Activated CD8-positive, alpha-beta memory T cell treated with anti-CD3 and anti-CD28 coated beads, Interleukin-2, amount 50 U/mL, for 4 hours (primary cell): ENCODE measurements at places on chromosomes 11 and 22.
A peak's percentile ranks its signal among the peaks of the same experiment; 100 is the strongest.

DNA sequence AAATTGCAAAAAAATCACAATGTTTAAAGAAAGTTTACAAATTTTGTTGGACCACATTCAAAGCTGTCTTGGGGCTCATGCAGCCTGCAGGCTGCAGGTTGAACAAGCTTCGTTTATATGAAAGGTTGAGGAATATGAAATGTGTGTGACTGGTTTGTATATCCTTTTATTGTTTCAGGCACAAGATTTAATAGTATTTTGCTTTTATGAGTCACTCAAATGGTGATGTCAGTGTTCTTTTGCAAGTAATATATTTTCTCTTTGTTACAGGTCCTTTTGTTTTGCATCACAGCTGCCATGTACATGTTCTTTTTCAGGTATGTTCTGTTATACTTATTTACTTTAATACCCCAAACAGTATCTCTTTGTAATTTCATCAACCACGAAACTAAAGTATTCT is 198.6 kb downstream of the TMEM135 start:
- no peak for DNase-seq

DNA sequence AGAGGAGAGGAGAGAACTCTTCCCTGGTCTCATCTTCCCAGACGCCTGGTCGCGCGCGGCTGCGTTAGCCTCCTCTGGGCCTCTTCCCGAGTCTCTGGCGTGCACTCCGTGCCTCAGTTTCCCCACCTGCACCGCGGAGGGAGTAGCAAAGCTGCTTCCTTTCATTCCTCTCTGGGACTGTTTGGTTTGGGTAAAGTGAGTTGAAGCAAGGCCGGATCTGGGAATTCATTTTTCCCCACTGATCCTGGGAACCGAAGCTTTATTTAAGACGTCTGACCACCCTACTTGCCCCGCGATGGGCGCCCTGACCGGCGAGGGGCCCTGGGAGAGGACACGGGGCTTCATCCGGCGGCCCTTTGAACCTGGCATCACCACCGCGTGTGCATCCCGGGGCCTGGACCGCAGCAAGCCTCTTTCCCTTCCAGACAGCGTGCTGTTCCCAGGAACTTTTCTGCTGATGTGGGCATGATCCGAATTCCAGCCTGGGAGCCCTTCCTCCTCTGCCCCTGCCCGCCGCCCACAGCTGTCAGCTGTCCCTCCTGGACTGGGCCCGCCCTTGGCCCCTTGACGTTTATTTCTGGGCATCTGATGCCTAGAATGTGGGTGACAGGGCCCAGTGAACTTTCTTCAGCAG is 758 bp downstream of the LDLRAD3 start:
- DNase-seq, result no peak

DNA sequence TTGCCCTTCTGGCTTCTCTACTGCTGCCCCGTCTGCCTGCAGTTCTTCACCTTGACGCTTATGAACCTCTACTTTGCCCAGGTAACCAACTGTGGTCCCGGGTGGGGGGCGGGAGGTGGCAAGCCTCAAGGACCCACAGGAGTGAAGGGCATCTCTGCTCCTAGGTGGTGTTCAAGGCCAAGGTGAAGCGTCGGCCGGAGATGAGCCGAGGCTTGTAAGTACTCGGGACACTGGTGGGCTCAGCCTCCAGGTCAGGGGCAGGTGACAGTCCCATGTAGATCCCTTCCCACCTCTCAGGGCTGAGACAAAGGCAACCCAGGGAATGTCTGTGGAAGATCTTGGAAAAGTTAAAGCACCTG is 1.1 kb downstream of the GPR137 start:
- no peak for DNase-seq

DNA sequence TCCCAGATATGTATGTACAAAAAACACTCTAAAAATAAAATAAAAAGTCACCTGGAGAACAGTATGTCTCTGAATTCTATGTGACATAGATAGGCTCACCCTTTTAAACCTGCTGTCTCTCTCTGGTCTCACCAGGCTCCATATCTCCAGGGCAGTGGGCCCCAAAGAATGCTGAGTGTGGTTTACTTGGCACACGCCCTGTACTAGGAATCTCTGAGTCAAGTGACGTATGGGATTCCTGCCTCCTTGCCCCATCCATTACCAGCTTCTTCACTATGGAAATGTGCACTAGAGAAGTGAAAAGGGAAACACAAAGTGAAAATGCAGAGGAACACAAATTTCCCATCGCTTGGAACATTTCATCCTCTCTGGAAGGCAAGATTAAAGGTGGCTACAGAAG is 722.2 kb upstream of the TENM4 start:
- no peak for DNase-seq

DNA sequence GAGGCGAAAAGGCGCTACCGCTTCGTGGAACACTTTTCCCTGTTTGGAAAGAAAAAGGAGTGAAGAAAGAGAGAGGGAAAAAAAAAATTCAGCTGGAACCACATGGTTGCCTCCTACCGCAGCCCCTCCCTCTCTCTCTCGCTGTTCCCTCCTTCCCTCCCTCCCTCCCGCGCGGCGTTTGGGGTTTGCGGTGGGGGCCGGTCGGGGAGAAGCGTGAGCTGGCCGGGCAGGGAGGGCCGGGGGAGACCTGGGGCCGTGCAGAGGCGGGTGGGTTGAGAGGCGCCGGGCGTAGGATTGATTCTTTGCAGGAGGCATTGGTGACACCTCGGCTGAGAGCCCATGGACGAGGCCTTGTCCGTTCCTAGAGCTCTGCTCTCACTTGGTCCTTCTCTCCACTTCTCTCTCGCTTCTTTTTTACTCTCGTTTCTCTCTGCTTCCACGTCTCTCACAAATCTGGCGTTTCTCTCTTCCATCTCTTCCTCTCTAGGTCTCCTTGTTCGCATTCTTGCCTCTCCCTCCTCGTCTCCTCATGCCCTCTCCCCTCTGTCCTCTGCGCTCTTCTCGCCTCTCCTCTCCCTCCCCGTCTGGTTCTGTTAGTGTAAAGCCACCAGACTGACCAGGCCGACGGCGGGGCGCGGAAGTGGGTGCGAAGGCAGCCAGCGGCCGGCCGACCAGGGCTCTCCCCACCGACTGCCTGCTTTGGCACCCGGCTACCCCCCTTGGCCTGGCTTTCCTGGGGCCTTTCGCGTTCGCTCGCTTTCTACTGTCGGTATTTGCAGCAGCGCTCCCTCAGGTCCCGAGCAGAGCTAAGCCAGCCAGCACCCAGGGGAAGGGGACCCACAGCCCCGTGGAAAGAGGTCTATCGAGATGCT is at the start of gene CLMP:
CLMP (minus strand) TSS at position 61 of the 872 bp plus-strand sequence. CDS start 308 bp downstream, outside the sequence.
- no peak for DNase-seq

DNA sequence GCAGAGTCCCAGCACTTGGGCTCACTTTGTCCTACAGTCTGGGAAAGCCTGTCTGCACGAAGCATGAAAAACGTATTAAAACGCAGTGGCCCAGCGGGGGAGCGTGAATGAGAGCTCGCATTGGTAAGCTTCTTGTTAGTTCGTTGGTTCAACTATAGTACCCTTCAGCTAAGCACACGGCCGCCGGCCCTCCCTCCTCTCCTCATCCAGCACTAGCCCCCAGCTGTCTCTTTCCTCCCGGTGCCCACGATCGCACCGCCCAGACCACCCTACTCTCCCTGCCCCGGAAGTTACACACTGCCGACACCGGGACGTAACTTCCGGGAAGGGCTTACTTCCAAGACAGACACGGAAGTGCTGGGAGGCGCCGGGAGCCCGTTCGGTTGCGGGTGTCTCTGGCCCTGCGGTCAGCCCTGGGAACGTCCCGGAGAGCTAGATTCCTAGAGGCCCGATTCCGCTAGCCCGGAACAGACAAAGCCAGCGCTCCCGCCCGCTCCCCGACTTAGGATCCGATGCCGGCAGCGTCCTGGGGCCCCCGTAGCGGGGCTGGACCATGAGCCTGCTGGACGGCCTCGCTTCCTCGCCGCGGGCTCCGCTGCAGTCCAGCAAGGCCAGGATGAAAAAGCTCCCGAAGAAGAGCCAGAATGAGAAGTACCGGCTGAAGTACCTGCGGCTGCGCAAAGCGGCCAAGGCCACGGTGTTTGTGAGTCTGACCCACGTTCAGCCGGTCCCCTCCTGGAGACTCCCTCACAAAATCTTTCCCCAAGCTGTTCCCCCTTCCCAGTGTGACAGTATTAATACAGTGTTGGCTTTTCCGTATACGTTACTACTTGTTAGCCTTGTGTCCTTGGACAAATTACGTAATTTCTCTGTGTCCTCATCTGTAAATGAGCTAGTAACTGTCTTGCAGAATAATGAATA is at the start of gene TBRG1:
TBRG1 (plus strand) TSS at position 334 of the 921 bp plus-strand sequence; CDS start at position 554, 220 bp downstream.
- DNase-seq, result peak; percentile 80

GRCh38 chr11:104043142-104043541 is 6.7 kb downstream of the DDI1 start:
- DNase-seq, result no peak

DNA sequence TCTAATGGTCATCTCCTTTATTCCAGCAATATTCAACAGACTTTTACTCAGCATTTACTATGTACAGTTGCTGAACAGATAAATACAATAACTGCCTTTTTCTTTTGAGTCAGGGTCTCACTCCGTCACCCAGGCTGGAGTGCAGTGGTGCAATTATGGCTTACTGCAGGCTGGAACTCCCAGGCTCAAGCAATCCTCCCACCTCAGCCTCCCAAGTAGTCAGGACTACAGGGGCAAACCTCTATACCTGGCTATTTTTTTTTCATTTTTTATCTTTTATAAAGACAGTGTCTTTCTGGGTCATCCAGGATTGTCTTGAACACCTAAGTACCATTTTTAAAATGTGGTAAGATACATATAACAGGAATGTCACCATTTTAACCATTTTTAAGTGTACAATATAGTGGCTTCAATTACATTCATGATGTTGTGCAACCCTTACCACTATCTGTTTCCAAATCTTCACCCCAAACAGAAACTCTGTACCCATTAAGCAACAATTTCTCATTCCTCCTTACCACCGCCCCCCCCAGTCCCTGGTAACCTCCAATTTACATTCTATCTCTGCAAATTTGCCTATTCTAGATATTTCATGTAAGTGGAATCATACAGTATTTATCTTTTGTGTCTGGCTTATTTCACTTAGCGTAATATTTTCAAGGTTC is 67.8 kb downstream of the MIAT start:
- DNase-seq, result no peak
